Amniotic stem cell (primary cell): ENCODE measurements at places on chromosomes 4 and X.

- DNase-seq: no peak
These were observed 62.3 kb downstream of the RTL9 start for GRCh38 chrX:110420771-110421499.

DNA sequence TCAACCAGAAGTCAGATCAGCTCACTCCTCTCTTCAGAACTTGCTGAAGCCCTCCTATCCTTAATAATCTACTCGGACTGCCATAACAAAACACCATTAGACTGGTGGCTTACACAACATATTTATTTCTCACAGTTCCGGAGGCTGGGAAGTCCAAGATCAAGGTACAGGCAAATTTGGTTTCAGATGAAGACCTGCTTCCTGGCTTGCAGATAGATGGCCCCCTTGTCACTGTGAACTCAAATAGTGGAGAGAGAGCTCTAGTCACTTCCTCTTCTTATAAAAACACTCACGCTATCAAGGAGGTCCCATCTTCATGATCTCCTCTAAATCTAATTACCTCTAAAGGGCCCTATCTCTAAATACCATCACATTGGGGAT lies 125.1 kb downstream of the CAMK2D start:
- DNase-seq: no peak

DNA sequence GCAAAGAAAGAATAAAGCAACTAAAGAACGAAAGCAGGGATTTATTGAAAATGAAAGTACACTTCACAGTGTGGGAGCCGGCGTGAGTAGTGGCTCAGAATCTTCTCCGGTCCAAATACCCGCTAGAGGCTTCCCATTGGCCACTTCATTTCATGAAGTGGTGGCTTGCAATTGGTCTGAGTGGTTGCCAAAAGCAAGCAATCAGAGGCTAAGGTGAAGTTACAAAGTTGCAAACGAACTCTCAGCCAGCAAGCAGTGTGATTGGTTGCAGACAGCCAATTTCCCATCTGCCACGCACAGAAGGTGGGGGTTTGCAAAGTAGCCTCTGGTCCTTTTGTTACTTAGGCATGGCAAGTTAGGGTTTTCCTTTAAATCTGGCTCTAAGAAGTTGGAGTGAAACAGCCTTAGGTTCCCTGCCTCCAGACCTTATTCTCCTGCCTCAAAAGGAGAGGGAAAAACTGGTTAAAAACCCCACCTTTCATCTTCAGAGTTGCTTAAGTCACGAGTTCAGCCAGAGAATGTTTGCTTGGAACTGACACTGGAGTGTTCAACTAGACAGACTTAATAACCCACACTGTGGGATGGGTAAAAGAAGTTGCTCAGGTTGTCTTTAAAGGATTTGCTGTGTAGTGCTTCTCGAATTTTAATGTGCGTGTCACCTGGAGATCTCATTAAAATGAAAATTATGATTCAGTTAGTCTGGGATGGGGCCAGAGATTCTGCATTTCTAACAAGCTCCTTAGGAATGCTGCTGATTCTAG lies 6.9 kb upstream of the CLOCK start:
- DNase-seq: no peak

- DNase-seq: no peak
These were observed 16.4 kb upstream of the PGRMC2 start for GRCh38 chr4:128303986-128304385.

GRCh38 chr4:168527560-168527959 lies 30.7 kb downstream of the PALLD start:
- DNase-seq: no peak

GRCh38 chr4:130922955-130923354 lies 1827.0 kb downstream of the C4orf33 start:
- DNase-seq: no peak

DNA sequence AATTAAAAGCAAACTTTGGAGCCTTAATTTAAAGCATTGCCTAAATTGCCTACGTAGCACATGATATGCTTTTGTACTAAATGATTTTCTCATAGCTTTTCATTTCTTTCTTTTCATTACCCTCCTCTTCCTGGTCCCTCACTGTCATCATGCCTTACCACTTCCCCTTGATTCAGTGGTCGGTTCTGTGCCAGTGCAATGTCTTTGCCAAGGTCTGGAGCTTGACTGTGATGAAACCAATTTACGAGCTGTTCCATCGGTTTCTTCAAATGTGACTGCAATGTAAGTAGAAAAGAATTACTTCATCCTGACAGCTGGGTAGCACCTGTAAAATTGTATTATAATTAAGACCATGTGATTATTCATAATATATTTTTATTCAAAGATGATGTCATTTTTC lies 72.5 kb downstream of the C4orf46 start:
- DNase-seq: no peak

GRCh38 chrX:67636532-67636931 lies 92.7 kb downstream of the AR start:
- DNase-seq: no peak

GRCh38 chr4:94758700-94759399 lies 1.1 kb downstream of the BMPR1B start:
- DNase-seq: no peak

GRCh38 chrX:155259752-155260151 lies 4.5 kb downstream of the RAB39B start:
- no peak for DNase-seq

- DNase-seq: no peak
These were observed 34.5 kb downstream of the RPS6KA6 start for GRCh38 chrX:84153538-84153937.

GRCh38 chr4:8278421-8279287 lies 9.1 kb downstream of the HTRA3 start:
- no peak for DNase-seq

DNA sequence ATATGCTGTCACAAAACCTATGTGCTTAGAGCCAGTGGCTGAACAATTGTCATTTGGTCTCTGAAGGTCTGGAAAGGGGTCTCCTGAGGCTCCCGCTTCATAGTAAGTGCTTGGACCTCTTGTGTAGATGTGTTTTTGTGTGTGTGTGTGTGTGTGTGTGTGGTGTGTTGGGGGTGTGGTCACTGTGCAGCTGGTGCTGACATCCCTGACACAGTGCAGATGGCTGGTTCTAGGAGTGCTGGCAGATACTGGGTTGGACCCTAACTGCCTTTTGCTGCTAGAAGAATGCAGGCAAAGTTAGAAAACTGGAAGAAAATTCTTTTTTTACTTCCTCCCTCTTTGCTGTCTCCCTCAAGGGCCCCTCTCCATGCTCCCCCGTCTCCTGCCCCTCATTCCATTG lies 1872.6 kb downstream of the ARAP2 start:
- no peak for DNase-seq
